PC-9 (cell line): ENCODE measurements at places on chromosomes 7 and 10.
A peak's percentile ranks its signal among the peaks of the same experiment; 100 is the strongest.

- no peak for DNase-seq
Observed at GRCh38 chr7:99848420-99849216, 20.8 kb downstream of the CYP3A43 start.

DNA sequence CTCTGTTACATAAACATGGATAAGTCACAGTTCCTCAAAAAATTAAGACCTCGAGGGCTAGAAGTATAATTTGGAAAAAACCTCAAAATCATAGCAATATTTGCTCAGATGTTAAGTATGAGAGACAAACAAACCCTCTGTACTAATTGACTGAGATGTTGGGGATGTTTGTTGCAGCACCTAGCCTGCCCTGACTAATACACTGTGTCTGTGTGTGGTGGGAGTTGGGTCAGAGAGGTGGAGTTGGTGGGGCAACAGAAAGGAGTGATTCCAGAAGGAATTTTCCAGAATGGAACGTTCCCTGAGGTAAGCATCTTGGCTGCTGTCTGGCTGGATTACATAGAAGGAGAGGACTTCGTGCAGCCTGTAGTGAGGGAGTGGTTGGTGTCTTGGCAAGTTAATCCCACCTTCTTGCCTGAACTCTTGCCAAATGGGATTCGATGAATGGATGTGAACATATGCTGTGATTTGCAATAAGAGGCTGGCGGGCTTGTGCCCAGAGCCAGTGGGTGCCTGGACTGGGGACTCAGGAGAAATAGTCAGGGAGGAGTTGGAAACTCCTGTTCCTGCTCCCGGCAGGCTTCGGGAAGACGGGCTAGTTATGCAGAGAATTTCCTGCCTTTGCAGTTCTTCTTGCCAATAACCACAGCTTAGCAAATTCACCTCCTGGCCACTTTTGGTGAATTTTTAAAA is 9.3 kb upstream of the FAM180A start:
- DNase-seq, result no peak

DNA sequence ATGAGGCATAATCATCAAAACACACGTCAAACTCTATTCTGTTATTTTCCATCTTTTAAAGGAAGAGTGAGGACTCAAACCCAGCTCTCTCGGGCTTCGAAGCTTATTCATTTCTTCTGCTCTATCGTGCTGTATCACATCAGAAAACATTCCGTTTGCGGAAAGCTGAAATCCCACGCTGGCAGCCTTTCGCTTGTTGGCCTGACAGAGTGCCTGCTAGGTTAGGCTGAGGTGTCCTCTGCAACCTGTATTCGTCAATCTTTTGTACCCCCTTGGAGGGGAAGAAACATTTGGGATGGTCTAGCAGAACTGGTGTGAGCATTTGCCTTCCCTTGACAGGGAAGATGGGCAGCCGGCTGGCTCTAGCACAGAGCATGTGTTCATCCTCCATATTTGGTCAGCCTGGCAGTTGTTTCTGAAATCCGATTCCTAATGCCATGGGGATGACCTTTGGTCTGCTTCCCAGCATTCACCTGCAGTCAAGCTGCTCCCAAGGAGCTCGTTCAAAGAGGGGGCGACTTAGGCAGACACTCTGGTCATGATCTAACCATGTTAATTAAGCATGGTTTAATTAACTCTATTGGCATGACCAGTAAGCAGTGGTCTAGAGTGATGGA is 55.2 kb downstream of the TACC2 start:
- DNase-seq, result peak; percentile 48

DNA sequence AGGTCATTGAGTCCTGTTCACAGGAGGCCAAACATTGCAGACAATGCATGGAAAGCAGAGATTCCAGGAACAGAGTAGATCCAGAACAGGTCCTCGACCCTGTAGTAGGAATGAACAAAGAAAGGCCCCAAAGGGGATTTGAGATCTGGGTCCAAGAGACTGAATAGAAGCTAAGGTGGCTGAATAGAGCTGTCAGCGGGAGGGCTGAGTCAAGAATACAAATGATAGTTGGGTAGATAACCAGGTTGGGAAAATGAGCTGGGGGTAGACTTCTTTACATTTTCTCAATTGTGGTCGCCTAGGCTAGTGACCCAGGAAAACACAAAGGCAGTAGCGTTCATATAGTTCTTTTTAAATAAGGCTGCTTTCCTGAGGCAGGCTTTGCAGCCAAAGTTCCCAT is 103.4 kb upstream of the ELMO1 start:
- no peak for DNase-seq

DNA sequence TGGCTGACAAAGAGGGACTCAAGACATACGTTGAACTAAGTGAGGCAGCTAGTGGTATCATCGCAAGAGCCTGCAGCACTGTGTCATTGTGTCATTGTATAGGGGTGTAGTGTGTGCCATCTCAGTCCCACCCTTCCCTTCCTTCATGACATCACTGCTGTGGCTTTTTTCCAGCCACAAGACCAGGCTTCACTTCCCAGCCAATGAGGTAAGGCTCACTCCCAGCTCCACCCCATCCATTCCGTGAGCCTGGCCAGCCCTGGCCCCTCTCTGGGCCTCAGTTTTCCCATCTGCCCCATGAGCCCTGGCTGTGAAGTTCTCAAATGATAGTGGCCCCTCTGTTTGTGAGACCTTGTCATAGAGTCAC is 134.3 kb upstream of the ZMIZ1 start:
- no peak for DNase-seq

- no peak for DNase-seq
Observed at GRCh38 chr10:131934769-131935168, 34.0 kb downstream of the PPP2R2D start.

DNA sequence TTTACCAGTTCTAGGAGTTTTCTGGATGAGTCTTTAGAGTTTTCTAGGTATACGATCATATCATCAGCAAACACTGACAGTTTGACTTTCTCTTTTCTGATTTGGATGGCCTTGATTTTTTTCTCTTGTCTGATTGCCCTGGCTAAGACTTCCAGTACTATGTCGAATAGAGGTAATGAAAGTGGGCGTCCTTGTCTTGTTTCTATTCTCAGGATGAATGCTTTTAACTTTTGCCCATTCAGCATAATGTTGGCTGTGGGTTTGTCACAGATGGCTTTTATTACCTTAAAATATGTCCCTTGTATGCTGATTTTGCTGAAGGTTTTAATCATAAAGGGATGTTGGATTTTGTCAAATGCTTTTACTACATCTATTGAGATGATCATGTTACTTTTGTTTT is 223.2 kb upstream of the COBL start:
- DNase-seq, result no peak

DNA sequence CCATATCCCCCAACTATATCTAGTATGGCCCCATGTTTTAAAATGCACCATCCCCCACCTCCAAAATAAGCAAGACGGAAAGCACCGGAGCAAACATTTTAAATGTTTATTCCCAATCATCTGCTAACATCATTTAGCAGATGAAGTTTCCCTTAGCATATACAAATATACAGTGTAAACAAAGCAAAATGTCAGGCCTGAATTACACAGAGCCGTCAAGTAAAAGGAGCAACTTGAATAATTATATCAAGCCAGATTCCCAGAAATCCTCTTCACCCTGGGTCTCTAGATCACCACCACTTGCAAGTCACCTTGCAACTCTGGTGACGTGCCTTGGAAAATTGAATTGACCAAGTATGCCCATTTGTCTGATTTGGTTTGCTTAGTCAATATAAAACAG is 91.6 kb upstream of the COL1A2 start:
- DNase-seq, result no peak

- DNase-seq, result no peak
Observed at GRCh38 chr7:101185258-101185839, 5.3 kb upstream of the NAT16 start.

- DNase-seq, result peak; percentile 70
Observed at GRCh38 chr7:107150375-107151073, 18.3 kb upstream of the HBP1 start.

DNA sequence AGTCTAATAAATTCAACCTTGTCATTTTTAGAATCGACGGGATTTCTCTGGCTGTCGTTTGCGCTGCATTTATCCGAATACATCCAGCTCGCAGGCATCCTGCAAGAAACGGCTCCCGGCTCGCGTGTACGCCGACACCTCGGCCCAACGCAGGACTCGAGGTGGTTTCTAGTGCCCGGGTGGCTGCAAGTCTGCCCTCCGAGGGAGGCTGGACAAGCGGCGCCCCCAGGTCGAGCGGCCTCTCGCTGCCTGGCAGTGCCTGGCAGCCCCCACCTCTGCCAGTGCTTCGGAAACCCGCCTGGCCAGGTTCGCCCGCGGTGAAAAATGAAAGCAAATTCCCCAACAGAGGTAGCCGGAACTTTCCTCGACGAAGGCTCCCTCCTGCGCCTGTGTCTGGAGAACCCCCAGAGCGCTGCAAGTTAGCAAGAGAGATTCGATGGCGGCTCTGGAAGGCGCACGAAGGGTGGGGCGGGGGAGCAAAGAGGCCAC is 5.7 kb upstream of the ZNF503 start:
- DNase-seq, result no peak

DNA sequence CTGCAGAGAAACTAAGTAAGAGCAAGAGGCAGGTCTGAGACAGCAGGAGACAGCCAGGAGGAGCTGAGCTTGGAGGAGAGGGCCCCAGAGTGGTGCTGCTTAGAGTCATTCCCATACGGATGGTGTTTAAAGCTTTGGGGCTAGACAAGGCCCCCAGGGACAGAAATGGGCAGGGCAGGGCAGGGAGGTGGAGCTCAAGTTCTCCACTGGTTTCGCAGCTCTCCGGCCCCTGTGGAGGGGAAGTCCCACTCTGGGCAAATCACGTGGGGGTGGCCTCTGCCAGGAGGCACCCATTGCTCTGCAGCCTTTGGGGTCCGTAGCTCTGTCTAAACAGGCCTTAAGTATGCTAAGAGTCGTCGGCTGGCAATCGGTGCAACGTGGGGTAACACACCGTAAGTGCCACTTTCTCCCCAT is 1.0 kb upstream of the PTPRE start:
- no peak for DNase-seq

GRCh38 chr10:25231751-25232150 is 57.0 kb downstream of the GPR158 start:
- no peak for DNase-seq

DNA sequence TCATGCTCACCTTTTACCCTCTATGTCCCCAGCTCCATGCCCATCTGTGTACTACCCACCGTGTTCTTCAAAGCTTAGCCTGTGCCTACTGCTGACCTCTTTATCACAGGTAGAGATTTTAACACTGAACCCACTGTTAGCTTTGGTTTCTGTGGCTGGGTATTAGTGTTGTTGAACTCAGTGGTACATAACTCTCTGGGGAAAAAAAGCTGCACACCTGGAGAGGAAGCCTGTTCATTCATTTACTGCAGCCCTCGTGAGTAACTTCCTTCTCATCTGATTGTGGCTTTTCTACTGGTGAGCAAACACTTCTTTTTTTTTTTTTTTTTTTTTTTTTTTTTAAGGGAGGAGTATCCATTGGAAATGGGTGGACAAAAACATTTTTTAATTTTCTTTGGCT is 326.3 kb downstream of the CCSER2 start:
- DNase-seq, result no peak
